ENCODE measurements at places on chromosomes 2 and 18.

DNA sequence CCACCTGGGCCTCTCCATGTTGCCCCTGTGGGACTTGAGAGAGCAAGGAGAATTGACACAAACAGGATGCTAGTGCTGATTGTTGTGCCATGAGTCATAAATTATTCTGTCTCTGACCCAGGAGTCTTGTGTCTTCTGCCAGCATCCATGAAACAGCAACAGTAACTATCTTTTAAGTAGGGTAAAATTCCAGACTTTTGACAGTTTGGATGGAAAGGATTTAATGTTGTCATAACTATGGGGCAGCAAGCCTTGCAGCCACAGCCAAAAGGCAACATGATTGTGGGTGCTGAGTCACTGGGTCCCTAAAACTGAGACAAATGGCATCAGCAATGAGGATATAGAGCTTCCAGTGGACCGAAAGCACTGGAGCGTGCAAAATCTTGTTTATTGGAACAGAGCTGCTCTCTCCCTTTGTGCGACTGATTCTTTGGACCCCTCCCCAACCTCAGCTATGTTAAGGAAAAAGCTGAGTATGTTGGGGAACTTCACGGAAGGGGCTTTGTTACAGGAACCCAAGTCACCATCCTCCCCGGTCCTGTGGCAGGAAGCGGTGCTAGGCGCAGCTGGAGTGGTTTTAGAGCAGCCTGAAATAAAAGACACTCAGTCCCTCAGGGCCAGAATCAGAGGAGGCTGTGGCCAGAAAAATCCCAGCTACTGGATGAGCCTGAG, 9.6 kb upstream of the ITPRIPL1 start:
- DNase-seq: no peak

GRCh38 chr18:11279461-11279860, 130.1 kb upstream of the PIEZO2 start:
- no peak for DNase-seq

- no peak for DNase-seq
Measured at GRCh38 chr2:224751996-224752698, 36.0 kb upstream of the CCDC195 start.

GRCh38 chr2:45748239-45748638, 96.8 kb downstream of the PRKCE start:
- DNase-seq: no peak
